ENCODE measurements at places on chromosomes 5 and 9. TPM values are rescaled to one million over a fixed set of nuclear protein-coding genes. Genes with fewer than 3 reads are reported as not detected.

Gene FBP2
- total RNA-seq: not detected

DNA sequence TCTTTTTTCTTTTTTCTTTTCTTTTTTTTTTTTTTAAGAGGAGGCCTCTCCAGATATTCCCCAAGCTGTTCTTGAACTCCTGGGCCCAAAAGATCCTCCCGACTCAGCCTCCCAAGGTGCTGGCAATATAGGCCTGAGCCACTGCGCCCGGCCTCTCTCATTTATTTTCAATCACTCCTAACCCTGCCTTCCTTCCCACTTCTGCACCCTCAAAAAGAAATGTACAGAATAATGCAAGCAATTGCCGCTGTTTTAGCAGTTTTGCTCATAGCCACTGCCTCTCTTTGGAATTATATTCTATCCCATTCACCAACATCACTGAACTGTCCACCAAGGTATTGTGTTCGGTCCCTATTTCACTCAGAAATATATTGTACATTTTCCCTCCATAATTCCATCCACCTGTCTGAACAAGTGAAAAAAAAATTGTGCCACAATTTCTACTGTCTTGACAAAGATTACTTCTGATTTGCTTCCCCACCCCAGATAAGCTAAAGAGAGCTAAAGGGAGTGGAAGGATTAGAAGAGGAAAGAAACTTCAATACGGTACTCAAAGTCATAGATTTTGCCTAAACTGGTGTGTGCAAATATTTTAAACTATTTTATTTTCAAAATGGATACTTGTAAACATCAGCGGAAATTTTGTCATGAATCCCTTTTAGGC lies 1.9 kb downstream of the FNBP1 start:
- peak overlapping the region; percentile 97 for H3K4me3 ChIP-seq
- peaks cover 41% of the 10 kb centered on the region for H3K4me1 ChIP-seq
- DNase-seq: no peak
- H3K36me3 ChIP-seq: no peaks in the 10 kb centered on the region

Gene OR1J2
- not detected for total RNA-seq

DNA sequence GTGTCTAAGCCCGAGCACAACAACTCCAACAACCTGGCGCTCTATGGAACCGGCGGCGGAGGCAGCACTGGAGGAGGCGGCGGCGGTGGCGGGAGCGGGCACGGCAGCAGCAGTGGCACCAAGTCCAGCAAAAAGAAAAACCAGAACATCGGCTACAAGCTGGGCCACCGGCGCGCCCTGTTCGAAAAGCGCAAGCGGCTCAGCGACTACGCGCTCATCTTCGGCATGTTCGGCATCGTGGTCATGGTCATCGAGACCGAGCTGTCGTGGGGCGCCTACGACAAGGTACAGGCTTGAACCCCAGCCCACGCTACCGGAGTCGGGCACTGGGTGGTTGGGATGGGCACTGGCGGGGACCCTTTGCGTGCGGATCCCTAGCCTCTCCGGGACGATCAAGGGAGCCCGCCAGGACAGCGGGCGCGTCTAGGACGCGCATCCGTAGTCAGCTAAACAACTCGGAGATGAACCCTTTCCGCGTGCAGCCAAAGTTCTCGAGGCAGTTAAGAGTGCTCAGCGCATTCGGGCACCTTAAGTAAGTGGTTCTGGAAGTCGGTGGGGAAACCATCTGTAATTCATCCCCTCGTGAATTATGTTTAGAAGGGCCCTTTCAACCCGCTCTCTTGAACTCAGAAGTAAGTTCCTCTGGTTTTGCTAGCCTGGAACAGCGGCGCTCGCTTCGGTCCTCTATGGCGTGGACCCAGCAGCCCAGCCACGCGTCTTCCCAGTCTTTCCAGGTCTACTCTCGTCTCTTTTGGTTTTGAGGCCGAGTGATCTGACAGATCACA lies 1.3 kb downstream of the KCNN2 start:
- H3K27ac ChIP-seq: no peak overlapping the region
- no peak for DNase-seq

DNA sequence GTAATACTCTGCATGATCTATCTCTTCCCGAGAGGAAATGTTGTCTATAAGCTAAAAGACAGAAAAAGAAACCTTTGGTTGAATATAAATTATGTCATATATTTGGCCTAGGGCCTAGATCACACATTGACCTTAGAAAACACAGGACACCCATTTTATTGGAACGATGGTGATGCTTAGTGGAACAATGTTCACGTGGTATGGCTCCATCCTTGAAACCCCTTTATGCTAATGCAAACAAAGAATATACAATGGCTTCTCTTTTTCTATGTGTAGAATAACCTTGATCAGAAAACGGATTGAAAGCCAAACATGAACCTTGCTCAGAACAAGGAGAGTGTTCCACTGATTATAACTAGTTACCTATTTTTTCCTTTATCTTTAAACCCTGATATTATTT lies 24.5 kb downstream of the MRPS27 start:
- peaks cover 12% of the 10 kb centered on the region for H3K36me3 ChIP-seq
- H3K27me3 ChIP-seq: no peaks in the 10 kb centered on the region
- no peak for DNase-seq
- no peaks in the 10 kb centered on the region for H3K4me1 ChIP-seq

DNA sequence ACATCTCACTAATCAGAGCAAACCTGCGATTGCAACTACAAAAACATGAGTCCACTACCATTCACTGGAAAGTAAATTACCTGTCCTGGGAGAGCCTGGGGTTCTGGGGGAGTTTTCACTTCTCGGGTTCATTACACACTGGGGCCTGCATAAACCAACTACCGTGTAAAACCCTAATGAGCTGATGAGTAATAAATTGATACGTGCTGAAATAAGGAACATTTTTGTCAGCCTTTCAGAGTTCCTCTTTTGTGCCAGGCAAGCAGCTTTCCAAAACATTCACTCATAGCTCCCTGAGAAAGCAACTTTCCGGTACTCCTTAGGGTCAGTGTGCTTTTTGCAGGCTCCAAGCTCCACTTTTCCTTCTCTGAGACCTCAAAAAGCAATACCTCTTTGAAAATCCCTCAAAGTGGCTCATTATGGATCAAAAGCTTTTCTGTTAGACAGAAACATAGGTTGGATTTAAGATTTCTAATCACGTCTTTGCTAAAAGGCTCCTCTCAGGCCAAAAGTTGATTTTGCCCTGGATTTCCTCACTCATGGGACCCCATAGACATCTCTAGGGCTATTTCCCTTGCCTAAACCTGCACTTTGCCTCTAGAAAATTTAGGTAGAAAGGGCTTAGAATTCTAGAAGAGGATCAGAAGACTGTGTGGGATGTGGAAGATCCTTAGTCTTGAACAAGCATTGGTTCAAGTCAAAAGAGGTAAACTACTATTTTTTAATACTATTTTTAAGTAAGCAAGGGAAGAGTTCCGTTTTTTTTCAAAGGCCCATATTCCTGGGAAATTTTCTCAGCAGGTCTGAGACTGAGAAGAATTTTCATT lies 74.8 kb downstream of the ST8SIA4 start:
- no peak for DNase-seq
- H3K4me3 ChIP-seq: no peak overlapping the region
- H3K27me3 ChIP-seq: no peaks in the 10 kb centered on the region
- peak overlapping the region; percentile 31 for H3K27ac ChIP-seq

DNA sequence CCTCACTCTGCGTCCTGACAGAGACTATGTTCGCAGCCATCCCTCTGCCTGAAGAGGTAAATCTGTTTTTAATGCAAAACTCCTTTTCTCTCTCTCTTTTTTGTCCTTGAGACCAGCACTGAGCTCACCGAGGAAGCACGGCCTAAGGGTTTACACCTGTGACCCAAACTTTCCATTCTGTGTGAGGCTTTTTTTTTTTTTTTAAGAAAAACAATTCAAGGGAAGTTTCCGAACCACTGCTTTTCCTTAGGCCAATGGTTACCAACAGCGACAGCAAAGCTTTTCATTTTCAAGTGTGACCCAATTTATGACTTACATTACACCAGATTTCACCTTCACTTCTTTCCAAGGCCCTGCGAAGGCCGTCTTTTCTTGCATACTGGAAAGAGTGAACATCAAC lies 205.9 kb downstream of the EFNA5 start:
- H3K4me1 ChIP-seq: peaks cover 83% of the 10 kb centered on the region
- no peak overlapping the region for H3K4me3 ChIP-seq
- H3K27me3 ChIP-seq: no peaks in the 10 kb centered on the region
- H3K27ac ChIP-seq: peak overlapping the region; percentile 14
- DNase-seq: no peak

DNA sequence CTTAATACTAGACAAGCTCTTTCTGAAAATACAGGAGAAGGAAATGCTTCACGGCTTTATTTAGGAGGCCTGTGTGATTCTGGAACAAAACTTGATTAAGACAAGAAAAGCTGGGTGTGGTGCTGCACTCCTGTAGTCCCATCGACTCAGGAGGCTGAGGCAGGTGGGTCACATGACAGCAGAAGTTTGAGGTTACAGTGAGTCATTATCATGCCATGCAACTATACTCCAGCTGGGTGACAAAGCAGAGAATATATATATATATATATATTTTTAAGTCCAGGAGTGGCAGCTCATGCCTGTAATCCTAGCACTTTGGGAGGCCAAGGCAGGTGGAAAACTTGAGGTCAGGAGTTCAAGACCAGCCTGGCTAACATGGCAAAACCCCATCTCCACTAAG lies 33.1 kb upstream of the SPIN1 start:
- H3K4me1 ChIP-seq: no peaks in the 10 kb centered on the region
- H3K4me3 ChIP-seq: no peak overlapping the region
- DNase-seq: no peak
- H3K27ac ChIP-seq: no peak overlapping the region
- H3K36me3 ChIP-seq: peaks cover 5% of the 10 kb centered on the region

DNA sequence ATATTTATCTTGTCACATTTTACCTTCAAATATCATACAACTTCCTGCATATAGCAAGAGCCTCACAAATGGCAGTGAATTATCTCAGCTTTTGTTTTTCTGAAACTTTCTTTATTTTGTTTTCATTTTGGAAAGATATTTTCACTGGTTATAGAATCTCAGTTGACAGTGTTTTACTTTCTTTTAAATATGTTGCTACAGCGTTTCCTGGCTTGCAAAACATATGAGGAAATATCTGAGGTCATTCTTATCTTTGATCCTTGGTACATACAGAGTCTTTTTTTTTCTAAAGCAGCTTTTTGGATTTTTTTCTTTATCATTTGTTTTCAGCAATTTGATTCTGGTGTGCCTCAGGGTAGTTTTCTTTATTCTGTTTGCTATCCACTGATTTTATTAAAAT lies 77.6 kb upstream of the CEP78 start:
- no peaks in the 10 kb centered on the region for H3K4me1 ChIP-seq
- no peak overlapping the region for H3K27ac ChIP-seq
- H3K27me3 ChIP-seq: no peaks in the 10 kb centered on the region
- H3K36me3 ChIP-seq: peaks cover 8% of the 10 kb centered on the region

- no peak overlapping the region for H3K4me3 ChIP-seq
- no peak overlapping the region for H3K27ac ChIP-seq
- no peaks in the 10 kb centered on the region for H3K4me1 ChIP-seq
- H3K27me3 ChIP-seq: peaks cover 10% of the 10 kb centered on the region
Measured at GRCh38 chr5:160445132-160445531, 23.5 kb downstream of the PTTG1 start.

- no peak for DNase-seq
- H3K27me3 ChIP-seq: no peaks in the 10 kb centered on the region
- H3K4me3 ChIP-seq: no peak overlapping the region
- peaks cover 3% of the 10 kb centered on the region for H3K4me1 ChIP-seq
Measured at GRCh38 chr5:42614509-42614908, 142.1 kb upstream of the CCDC152 start.

All from neural crest cell (in vitro differentiated cells).